ENCODE measurements at places on chromosomes 11 and 22.

DNA sequence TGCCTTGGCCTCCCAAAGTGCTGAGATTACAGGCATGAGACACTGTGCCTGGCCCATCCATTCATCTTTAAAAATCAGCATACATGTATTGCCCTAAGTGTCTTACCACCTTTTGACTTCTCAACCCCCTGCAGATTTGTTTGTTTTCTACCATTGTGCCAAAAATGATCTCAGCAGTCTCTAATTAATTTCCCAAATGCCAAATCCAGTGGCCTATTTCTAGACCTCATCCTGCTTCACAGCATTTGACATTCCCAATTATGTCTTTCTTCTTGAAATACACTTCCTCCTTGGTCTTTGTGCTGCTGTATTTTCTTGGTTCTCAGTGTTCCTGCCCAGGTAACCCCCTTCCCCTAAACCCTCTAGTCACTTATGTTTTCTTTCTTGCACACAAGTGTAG is 46.0 kb upstream of the GRAMD1B start:
- DNase-seq = no peak

GRCh38 chr11:2091786-2092463 is 47.3 kb downstream of the IGF2 start:
- no peak for DNase-seq

- no peak for DNase-seq
Observed at GRCh38 chr11:72702096-72702495, 27.9 kb upstream of the PDE2A start.

DNA sequence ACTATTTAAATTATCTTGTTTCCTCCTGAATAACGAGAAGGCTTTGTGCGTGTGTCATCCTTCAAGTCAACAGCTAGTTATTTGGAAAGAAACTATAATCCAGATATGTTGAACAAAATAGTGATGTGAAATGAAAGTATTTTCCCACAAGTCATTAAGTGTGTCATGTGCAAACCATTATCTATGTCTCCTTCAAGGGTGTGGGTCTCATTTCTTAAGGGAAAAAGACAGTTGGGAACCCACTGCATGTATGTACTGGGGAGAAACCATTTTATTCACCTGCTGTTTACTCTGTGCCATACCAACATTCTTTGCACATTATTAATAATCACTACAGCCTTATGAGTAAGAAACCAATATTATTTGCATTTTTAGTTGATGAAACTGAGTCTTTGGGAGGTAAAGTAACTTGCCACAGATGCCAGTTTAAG is 145.3 kb upstream of the CTSC start:
- DNase-seq = no peak

GRCh38 chr11:16377746-16378145 is 21.4 kb upstream of the SOX6 start:
- peak; percentile 28 for DNase-seq

DNA sequence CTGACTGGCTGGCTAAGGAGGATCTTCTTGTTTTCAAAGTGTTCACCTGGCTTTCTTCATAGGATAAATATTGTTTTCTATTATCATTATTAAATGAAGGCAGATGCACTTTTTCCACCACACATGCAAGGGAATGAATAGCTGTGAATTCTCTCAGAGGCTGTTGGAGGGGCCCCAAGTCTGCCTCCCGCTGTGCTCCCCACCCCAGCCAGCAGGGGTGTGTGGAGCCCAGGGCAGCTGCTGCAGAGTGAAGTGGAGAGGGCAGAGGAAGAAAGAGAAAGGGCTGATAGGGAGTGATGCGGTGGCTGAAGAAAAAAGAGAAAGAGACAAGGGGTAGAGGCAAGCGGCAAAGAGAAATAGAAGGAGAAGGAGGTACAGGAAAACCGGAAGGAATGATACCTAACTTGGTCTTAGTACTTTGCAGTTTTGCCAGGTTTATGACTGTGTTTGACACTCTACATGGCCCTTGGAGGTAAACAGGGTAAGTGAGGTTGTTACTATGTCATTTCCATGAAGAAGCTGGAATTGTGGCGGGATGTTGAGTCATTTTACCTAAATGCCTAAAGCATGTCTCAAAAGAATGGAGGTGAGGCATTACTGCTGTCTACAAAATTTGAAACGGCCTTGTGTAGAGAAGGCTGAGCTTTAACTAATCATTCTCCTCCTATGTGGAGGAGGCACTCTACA is 145.7 kb upstream of the B3GAT1 start:
- no peak for DNase-seq

GRCh38 chr11:36460220-36460619 is 49.9 kb downstream of the TRAF6 start:
- no peak for DNase-seq

DNA sequence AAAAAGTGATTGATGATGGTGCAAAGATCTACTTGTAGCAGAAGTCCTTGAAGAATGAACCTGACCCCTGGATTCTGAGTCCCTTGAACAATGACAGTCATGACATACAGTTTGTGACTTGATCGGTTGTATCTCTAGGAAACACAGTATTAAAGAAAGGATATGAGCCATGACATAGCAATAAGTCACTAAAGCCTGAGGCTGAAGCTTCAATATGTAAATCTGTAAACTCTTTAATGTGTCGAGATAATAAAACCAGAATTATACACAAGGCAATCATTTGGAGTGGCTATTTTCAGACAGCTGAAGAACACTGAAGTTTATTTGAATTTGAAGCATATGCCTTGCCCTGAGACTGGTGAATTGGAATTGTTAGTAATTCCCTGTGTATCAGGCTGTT is 911.5 kb upstream of the RAG2 start:
- DNase-seq = no peak

DNA sequence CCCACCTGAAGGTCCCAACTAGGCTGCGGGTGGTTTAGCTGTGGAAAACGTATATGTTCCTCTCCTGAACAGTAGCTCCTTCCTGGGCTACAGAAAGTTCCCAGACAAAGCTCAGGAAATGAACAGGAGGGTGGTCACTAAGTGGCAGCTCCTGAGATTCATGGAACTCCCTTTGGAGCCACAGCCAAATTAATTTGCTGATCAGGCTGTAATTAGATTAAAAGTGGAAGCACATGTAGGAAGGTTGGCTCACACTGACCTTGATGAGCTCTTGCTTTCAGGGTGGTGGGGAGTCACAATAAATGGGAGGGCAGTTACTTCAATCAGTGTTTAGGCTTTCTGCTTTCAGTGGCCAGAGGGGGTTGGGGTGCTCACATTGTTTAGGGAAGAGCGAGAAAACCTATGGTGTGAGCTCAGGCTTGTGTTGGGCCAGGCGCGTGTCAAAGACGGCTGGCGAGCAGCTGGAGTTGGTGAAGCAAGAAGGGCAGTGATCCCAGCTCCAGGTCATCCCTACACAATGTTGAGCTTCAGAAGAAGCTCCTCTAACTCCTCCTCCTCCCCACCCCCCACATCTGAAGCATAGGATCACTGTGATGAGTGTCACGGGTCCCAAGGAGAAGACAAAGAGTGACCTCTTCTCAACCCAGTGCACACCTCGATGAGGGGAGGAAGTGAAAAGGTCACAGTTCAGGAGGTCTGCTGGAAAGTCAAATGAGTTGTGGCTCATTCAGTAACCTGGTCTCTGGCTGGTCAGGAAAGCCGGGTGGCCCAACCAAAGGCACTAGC is 42.5 kb downstream of the CLPB start:
- no peak for DNase-seq

- DNase-seq = no peak
Observed at GRCh38 chr11:105110688-105111030, 28.9 kb downstream of the CARD18 start.

DNA sequence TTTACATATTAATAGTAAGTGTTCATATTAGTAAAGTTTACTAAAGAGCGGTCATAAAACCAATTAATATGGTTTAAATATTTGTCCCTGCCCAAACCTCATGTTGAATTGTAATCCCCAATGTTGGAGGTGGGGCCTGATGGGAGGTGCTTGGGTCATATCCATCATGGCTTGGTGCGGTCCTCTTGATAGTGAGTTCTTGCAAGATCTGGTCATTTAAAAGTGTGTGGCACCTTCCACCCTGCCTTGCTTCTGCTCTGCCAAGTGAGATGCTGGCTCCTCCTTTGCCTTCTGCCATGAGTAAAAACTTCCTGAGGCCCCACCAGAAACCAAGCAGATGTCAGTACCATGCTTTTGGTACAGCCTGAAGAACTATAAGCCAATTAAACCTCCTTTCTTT is 54.8 kb upstream of the OLFML1 start:
- no peak for DNase-seq

- DNase-seq = no peak
Observed at GRCh38 chr22:42805016-42805997, 51.8 kb downstream of the ARFGAP3 start.

DNA sequence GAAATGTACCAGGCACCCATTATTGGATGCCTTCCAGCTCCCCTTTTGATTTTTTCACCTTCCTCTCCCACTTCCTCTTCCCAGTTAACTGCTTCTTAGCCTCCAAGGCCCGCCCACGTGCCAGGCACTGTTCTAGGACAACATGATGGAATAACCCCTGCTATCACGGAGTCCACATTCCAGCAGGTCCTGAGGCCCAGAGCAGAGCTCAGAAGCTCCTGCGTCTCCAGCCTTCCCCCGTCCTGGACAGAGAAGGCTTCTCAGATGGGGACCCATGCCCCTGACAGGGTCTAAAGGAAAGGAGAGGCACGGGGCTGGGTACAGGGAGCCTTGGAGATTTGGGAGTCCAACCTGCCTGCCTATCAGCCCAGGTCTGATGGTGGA is 29.1 kb downstream of the TRIM29 start:
- DNase-seq = no peak

- peak; percentile 60 for DNase-seq
Observed at GRCh38 chr11:86671531-86672006, 847 bp downstream of the ME3 start.

Measured in erythroblast (primary cell).